ENCODE measurements at places on chromosomes 4 and X. TPM values are rescaled to one million over a fixed set of nuclear protein-coding genes. Genes with fewer than 3 reads are reported as not detected.

The L1CAM gene
- 0.88 TPM for total RNA-seq

The MAOB gene
- total RNA-seq = 131 TPM

The SOWAHB gene
- 22.1 TPM for total RNA-seq

The NAP1L2 gene
- total RNA-seq = 0.55 TPM

The STX18 gene
- 14.2 TPM for total RNA-seq

The SCML2 gene
- total RNA-seq = 0.60 TPM

The HHIP gene
- 5.8 TPM for total RNA-seq

The FAM149A gene
- total RNA-seq = 33.4 TPM

DNA sequence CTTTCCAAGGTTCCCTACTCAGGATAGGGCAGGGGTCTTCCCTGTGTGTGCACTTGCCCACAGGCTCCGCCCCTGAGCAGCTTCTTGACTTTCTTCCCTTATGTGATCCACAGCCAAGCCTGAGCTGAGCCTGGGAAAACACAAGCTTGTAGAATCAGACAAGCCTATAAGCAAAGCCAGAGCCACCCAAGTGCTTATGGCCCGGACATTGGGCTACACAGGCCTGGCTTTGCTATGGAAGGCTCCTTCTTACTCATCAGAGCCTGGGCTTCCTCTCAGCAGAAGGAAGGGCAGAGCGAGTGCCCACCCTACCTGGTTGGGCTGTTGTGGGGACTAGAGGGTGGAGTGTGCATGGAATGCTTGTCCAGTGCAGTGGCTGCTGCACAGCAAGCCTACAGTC is 1.3 kb upstream of the TNIP2 start:
- DNase-seq = no peak

DNA sequence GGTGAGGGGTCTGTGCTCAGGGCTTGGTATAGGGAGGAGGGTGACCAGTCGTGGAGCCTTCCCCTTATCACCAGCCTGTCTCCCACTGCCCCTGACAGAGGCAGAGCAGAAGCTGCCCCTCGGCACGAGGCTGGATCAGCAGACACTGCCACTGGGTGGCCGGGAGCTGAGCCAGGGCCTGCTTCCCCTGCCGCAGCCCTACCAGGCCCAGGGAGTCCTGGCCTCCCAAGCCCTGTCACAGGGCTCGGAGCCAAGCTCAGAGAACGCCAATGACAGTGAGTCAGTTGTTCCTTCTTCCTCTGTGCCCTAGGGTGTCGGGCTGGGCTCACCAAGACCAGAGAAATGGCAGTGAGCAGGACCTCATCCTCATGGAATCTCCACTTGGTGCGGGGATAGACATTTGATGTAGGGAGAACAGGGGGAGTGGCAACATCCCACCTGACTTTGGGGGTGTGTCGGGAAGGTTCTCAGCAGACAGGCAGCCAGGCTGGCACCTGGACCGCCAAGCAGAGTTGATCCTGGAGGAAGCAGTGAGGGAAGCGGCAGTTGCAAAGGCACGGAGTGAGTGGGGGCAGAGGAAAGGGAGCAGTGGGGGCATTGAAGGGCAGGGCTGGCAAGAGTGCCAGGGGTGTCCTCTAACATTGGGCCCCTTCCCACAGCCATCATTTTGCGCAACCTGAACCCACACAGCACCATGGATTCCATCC is 14.3 kb upstream of the UBA1 start:
- DNase-seq = no peak

GRCh38 chrX:107537815-107538214 is 88.4 kb downstream of the FRMPD3 start:
- peak; percentile 43 for DNase-seq

GRCh38 chr4:55795341-55795740 is 24.2 kb upstream of the EXOC1L start:
- DNase-seq = no peak

DNA sequence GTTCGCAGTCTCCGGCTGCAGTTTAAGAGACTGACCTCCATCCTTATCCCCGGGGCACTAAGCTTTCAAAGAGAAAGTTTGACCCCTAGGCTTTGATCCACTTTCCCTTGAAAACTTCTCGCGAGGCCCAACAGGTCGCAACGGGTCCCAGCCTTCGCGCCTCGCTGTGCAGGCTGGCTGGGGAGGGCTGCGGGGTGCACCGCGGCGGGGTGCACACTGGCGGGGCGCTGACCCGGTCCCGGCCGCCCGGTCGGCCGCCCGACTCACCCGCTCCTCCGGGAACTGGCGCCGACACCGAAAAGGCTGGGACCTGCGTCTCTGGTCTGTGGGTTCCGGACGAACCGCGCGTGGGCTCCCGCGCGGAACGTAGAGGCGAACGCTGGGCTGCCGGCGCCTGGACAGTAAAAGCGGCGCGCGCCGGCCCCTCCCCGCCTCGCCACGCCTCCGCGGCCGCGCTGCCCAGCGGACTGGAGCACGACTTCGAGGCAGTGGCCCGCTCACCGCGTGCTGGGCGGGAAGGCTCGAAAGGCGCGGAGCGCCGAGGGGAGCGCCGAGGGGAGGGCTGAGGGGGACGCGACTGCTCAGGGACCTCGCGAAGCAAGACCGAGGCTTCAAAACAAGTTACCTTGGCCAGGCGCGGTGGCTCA is at the start of gene TAF7L:
Gene TAF7L, minus strand, starts transcription at position 378 of the 647 bp plus-strand sequence. CDS start 3,791 bp downstream, outside the sequence.
- DNase-seq = no peak

DNA sequence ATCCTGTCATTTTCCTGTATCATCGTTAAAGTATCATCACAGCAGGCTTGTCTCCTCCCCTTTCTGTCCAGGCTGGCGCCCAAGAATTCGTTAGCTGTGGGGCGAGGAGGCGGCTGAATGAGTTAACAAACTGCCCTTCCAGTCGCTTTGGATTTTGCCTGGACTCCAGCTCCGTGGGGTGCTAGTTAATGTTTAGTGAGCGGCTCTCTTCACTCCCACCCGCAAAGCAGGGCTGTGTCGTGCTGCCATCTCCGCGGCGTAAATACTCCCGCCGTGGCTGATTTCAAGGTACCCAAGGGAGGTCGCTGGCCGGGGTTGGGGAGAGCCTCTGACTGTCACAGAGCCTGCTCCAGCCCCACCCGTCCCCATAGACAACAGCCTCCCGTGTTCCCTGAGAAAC is 44.9 kb upstream of the SPRY1 start:
- peak; percentile 73 for DNase-seq

GRCh38 chrX:113274345-113274744 is 433.7 kb upstream of the AMOT start:
- no peak for DNase-seq

DNA sequence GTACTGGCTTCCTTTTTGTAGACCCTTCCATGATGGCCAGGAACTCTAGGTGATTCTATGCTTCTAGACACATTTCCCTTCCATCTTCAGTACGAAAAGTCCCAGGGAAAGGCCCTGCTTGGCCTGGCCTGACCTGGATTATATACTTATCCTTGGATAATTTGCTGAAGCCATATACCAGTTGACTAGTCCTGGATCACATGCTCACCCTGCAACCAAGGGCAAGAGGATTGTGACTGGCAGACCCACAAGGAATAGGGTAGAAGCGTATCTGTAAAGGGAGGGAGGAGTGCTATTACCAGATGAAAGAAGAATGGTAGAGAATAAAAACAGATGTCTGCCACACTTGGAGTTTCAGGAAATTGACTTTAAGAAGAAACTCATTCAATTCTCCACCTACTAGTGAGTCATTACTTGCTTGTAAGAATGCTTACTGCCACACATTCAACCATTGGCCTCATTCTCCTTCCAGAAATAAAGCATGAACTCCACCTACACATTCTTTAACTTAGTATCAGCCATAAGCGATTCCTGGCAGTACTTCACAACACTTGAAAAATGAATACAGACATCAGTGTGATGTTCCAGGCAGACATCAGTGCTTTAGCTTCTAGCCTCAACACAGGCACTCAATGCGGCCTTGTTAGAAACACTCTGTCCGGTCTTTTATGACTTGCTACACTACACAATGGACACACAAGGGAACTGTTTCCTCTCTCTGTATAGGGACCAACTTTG is 141.8 kb downstream of the CBR4 start:
- DNase-seq = no peak

- peak; percentile 59 for DNase-seq
Observed at GRCh38 chr4:73620115-73620792, at the start of gene RASSF6. Gene RASSF6 (minus strand): TSS chr4:73620436. CDS start chr4:73611795, 8,641 bp downstream.

- DNase-seq = no peak
Observed at GRCh38 chr4:112167794-112168193, 22.5 kb downstream of the FAM241A start.

GRCh38 chr4:48195853-48196252 is 61.8 kb upstream of the TXK start:
- DNase-seq = no peak

- no peak for DNase-seq
Observed at GRCh38 chr4:46986922-46987638, 6.3 kb downstream of the GABRA4 start.

DNA sequence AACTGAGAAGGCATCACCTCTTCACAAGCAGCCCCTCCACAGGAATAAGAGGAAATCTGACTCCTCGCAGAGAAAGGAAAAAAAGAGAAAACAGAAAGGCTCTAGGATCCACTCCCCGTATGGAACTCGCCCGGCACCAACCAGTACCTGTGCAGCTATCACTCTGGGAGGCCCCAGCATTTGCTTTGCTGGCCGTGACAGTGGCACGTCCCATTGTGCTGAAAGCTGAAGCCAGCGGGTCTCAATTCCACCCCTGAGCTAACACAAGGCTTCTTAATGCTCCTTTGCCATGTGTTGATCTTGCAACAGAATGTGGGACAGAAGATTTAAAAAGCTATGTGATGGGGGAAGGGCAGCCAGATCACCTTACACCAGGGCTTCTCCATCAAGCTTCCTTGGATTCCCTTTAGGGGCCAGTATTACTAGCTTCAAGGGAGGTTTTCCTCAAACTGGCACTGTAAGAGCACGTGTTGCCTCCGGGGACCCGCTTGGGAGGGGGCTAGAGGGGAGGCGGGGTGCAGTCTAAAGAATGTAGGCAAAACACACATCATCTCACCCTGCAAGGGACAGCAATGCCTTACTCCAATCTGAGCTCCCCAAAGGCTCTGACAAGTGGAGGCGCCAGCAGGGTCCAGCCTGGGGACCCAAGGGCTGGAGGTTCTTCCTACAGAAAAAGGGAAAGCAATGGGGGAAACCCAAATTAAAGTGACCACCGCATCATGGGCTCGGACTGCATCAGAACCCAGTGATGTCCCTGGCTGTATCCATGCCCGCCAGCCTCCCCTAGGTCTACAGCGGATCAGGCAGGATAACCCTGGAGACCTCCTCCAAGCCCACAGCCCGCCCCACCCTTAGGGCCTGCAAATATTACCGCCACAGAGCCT is 1.2 kb downstream of the USP46 start:
- DNase-seq = no peak

DNA sequence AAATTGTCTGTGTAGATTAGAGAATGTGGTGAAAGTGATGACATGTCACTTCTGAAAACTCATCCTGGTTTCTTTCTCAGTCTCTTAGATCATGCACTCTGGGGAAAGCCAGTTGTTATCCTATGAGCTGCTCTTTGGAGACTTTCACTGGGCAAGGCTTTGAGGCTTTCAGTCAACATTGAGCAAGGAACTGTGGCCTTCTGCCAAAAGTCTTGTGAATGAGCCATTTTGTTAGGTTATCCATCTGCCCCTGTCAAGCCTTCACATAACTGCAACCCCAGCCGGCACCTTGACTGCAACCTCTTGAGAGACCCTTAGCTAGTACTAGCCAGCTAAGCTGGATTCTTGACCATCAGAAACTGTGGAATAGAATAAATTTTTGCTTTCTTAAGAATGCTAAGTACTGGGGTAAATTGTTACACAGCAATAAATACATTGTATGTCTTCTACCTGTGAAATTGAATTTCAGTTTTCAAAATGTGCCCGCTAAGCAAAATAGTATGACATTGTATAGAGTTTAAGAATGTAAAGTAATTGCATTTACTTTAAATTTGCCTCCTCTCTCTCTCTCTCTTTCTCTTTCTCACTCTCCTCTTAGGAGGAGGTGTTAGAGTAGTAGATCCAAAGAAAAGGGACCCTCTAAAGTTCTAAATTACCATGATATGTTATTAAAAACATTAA is 1273.0 kb downstream of the RAPGEF2 start:
- no peak for DNase-seq

- DNase-seq = no peak
Observed at GRCh38 chr4:128459547-128459946, 171.9 kb upstream of the PGRMC2 start.

DNA sequence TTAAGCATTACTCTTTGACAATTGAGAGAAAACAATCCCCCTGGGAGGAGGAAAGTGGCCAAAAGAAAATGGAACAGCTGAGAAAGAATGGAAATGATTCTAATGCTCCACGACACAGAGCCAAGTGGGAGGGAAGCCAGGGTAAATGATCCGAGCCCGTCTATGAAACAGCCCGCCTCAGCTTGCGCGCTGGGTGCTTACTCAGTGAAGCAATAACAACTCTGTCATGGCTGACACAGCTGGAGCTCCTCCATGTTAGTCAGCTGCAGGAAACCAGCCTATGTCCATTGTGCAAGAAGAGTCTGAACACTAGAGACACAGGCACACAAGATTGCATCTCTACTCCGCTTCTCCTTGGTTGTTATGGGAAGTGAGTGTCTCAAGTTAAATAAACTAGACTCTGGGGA is 19.3 kb downstream of the NOA1 start:
- DNase-seq = peak; percentile 68

GRCh38 chr4:118740869-118741268 is 55.7 kb downstream of the METTL14 start:
- no peak for DNase-seq

- DNase-seq = no peak
Observed at GRCh38 chr4:113945906-113946305, 33.5 kb downstream of the ARSJ start.

DNA sequence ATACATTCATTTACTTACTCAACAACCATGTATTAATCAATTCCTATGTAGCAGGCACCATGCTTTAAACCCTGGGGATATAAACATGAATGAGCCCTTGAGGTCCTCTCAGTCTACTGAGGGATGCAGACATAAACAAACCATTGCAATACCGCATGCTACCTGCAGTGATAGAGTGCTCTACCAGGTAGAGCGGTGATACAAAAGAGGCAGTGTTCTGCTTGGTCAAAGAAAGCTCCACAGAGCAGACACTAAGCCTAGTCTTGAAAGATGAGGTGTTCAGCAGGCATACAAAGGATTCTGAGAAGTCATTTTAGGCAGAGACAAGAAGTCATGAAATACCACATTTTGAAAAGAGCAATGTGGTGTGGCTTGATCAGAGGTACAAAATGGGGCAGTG is 26.9 kb upstream of the AMOT start:
- DNase-seq = no peak

- DNase-seq = no peak
Observed at GRCh38 chr4:16194214-16194613, 32.1 kb downstream of the TAPT1 start.

DNA sequence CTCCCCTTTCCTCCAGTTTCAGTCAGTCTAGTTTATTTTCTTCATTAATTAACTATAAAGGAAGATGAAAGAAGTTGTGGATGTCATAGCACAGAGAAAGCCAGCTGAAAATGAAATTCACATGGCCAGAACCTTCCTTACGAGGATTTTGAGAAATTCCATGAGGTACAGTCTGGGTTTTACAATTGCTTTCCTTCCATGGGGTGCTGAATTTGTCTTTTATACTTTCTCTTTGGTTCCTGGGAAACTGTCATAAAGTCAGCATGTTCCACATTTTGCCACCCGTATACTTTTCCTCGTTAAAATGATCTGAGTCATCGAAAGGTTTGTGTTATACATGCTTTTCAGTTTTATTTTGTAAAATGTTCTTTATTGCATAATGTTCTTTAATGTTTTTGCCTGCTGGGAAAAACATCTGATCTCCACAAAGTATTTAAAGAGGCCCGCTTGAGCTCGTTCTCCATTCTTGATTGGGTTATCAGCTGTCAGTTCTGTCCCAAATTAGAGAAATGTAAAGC is 78.1 kb upstream of the CLDN34 start:
- DNase-seq = no peak

- no peak for DNase-seq
Observed at GRCh38 chr4:150828159-150828558, 186.9 kb downstream of the LRBA start.

- no peak for DNase-seq
Observed at GRCh38 chr4:111961809-111962208, 183.4 kb upstream of the FAM241A start.
